Left colon (tissue), 2 donors: ENCODE measurements at places on chromosomes 3 and 15. TPM values are rescaled to one million over a fixed set of nuclear protein-coding genes. Genes with fewer than 3 reads are reported as not detected.
A peak's percentile ranks its signal among the peaks of the same experiment; 100 is the strongest.

DNA sequence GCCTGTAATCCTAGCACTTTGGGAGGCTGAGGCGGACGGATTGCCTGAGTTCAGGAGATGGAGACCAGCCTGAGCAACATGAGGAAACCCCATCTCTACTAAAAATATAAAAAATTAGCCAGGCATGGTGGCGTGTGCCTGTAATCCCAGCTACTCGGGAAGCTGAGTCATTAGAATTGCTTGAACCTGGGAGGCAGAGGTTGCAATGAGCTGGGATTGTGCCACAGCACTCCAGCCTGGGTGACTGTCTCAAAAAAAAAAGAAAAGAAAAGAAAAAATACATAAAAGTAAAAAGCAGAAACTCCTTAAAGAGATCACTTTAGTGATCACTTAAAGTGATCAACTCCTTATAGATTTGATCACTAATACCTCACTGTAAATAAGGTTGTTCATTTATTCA, 78.0 kb downstream of the GMPS start:
- DNase-seq: no peak

Gene DNAJC17
- total RNA-seq: 32.8 TPM

GRCh38 chr3:156189927-156190326, 69.5 kb downstream of the KCNAB1 start:
- no peak for DNase-seq

DNA sequence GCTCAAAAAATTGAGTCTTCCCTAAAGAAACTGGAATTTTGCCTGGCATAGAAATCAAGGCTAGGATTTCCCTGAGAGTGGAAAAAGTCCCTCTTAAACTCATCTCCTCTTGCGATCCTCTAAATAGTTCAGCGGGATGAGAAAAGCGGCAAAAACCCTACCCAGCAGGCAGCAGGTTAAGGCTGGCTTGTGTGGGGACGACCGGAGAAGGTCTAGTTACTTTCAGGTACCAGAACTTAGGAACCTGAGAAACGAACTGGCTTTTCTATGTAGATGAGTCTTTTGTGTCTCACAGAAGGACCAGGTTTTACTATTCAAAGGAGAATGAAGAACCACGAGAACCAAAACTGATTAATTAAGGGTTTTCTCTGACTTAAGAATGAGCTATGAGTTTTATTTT, 523.7 kb upstream of the TGFBR2 start:
- DNase-seq: no peak

DNA sequence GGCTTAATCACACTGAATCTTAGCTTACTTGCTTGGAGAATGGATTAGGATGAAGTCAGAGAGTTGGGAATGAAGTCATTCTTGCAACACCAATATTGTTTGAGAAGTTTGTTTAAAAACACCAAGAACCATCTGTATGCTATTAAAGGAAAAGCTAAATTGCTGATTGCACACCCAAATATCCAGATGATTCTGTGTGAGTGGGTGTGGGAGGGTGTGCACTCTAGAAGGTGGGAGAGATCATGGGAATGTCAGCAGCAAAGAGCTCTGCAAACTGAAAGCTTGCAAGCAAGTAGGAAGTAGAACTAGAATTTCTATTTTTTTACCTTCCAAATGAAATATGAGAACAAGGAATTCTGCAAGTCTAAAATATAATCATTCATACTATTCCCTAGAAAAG, 364.9 kb downstream of the NR2F2 start:
- no peak for DNase-seq

DNA sequence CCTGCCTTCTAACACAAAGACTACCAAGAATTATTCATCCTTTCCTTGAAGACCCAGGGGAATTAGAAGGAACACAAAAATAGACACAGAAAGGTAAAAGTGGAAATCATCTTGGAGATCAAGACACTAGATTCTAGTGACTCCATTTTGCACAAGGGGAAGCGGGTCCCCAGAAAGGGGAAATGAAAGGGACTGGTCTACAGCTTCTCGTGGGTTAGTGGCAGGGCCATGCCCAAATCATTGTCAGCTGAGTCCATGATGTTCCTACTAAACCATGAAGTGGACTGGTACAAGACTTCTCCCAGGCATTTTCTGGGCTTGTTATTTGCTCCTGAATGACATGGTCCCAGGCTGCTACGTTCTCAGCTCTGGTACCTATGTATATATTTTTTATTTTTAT, 230.7 kb upstream of the TPRG1 start:
- DNase-seq: no peak

GRCh38 chr3:32121137-32121536, 14.7 kb downstream of the GPD1L start:
- peak; percentile 18 for DNase-seq

GRCh38 chr3:118098827-118099226, 935.8 kb downstream of the IGSF11 start:
- no peak for DNase-seq

Gene SNTN
- total RNA-seq: not detected

DNA sequence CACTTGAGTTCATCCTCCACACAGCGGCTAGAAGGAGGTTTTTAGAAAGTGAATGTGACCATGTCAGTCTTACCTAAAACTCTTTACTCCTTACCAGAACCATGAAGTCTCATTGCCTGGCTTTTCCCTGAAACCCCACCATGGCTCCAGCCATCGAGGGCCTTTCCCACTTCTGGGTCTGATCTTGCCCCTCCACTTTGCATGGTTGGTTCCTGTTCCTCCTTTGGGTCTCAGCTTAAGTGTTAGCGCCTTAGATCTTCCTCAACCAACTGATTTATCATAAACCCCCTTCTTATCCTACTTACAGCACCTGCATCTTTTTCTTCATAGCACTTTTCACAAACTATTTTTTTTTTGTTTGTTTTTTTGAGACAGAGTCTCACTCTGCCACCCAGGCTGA, 45.9 kb upstream of the ULK4 start:
- DNase-seq: no peak

Gene FYCO1
- 23.5 TPM for total RNA-seq

DNA sequence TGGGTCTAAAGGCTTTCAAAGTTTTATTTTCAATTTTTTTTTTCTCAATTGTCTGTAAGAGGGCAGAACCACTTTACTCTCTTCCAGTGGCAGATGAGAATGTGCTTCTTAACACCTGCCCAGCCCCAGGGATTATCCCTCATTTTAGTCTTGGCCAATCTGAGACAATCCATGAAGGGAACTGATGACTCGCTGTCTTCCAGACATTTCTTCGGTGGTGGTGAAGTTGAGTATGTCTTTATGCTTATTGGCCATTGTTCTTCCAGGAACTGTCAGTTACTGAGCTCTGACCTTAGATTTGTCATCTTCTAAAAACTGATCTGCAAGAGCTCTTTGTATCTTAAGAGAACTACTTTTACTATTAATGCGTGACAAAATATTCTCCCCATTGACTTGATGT, 139.5 kb downstream of the TJP1 start:
- no peak for DNase-seq

GRCh38 chr3:196458063-196458462, 25.8 kb upstream of the UBXN7 start:
- no peak for DNase-seq

DNA sequence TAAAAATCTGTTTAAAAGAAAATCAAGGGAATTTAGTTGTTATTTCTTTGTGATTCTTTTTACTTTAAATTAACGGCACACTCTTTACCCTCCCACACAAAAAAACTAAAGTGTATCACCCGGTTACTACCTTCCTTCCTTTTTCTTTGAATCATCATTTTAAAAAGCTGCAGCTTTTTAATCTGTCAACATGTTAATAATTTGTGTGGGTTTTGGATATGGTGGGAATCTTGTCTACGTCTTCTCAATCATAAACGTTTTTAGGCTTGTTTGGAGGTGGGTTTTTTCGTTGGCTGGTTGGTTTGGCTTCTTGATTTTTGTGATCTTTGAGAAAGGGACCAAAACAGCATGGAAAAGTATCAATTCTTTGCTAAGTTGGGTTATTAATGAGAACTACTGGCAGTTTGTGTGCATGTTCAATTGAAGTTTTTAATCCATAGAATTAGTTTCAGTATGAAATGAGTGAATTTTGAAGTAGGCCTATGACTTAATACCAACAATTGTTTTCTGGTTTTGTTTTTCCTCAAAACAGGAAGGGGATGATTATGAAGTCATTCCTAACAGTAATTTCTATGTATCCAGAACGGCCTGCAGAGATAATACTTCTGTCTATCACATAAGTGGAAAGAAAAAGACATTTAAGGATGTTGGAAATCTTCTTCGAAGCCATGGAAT, 4.5 kb downstream of the SMC4 start:
- DNase-seq: no peak

Gene RPL39L
- total RNA-seq: 3.2 TPM

DNA sequence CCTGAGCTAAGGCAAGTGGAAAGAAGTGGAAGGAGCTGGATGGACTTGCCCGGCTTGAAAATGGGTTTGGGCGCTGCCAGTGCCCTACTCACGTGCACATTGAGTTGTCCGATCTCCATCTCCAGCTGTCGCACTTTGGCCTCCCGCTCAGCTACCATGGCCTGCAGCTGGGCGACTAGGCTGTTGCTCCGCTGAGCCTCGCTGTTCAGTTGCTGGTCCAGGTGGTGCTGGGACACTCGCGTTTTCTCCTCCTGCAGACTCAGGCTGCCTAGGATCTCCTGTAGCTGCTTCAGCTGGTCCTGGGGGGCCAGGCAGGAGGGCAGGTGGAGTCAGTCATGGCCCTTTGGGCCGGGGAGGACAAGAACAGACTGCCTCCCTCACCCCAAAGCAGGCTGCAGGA, 33.0 kb upstream of the HHATL start:
- no peak for DNase-seq

Gene AGBL1
- 0.34 TPM for total RNA-seq

DNA sequence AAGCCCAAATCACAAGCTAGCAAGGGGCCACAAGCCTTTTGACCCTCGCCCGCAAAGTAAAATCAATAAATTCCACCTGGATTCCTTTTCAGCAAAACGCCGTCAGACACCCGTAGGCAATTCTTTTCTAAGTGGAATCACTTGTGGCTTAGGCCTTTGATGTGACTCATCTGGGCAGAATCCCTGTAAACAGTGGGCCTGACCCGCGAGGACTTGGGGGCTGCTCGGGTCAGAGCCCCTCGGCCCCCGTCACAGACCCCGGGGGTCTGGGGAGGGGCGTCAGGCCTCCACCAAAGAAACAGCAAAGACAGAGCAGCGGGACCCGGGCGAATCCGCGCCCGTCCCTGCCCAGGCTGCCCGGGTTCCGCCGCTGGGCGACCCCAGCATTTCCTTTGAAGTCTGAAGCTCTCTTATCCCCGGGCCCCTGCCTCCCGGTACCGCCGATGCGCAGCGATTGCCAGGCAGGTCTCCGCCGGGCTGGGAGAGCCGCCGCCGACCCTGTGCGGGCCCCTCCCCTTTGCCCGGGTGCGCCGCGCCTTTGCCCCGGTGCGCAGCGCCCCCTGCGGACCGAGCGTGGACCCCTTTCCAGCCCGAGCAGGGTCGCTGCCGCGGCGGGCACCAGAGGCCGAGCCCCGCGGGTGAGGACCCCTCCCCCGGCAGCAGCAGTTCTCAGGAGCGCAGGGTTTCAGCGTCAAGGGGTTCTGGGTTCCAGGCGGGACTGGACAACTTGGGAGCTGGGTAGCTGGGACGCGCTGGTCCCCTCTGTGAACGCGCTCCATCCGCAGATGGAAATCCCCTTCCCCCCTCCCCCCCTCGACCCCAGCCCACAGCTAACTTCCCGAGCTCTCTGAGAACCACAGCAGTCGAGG, 178.3 kb downstream of the UACA start:
- DNase-seq: peak; percentile 17

Gene NOX5
- total RNA-seq: 0.11 TPM

DNA sequence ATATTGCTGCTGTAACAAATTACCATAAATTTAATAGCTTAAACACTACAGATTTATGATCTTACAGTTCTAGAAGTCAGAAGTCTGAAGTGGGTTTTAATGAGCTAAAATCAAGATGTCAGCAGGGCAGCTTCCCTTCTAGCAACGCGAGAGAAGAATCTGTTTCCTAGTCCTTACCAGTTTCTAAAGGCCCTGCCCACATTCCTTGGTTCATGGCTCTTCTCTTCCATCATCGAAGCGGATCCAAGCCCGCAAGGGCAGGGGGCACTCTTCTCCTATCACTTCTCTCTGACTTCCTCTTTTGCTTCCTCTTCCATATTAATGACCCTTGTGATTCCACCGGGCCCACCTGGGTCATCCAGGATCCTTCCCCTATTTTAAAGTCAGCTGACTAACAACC, 16.1 kb downstream of the MINDY4B start:
- DNase-seq: no peak

GRCh38 chr15:67110958-67111864, 45.8 kb downstream of the SMAD3 start:
- DNase-seq: no peak

DNA sequence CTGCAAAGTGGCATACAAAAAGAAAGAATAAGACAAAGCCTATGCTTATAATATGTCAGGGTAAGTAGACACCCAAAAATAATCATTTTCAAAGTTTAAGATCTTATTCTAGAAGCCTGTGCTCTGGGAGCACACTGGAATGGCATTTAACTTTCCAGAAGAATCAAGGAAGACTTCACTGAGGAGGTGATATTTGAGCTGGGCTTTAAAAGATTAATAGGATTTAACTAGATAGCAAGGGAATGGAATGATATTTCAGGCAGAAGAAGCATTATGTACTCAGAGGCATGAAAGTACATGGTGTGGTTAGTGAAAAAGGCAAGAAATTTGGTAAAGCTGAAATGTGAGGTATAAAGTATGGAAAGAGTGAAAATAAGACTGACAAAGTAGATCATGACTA, 106.8 kb downstream of the ZBTB20 start:
- DNase-seq: no peak

- DNase-seq: no peak
Measured at GRCh38 chr15:54212635-54213034, 234.4 kb downstream of the UNC13C start.

Gene GOLGA6D
- not detected for total RNA-seq

Gene CLDN18
- total RNA-seq: not detected

Gene VGLL4
- 52.7 TPM for total RNA-seq

Gene PCOLCE2
- total RNA-seq: 2.6 TPM

Gene IDH3A
- 176 TPM for total RNA-seq

Gene TTC21A
- total RNA-seq: 8.3 TPM

DNA sequence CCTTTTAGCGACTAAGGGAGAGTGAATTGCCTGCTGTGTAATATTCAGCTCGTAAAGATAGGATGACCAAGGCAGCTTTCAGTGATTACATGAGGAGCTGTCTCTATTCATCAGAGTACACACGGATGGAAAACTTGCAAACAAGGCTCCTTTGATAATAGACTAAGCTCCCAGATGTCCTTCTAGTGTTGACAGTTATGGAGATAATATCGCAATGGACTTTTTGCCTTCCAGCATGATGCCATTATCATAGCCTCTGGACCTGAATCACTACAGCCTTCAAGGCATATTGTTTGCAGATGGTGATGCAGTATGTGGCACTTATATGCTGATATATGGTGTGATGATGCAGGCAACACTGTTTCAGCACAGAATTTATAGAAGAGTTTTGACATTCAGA, 93.9 kb downstream of the ECT2 start:
- no peak for DNase-seq

Gene RASGRP1
- 1.0 TPM for total RNA-seq

GRCh38 chr3:58464866-58465265, 27.0 kb upstream of the KCTD6 start:
- no peak for DNase-seq

DNA sequence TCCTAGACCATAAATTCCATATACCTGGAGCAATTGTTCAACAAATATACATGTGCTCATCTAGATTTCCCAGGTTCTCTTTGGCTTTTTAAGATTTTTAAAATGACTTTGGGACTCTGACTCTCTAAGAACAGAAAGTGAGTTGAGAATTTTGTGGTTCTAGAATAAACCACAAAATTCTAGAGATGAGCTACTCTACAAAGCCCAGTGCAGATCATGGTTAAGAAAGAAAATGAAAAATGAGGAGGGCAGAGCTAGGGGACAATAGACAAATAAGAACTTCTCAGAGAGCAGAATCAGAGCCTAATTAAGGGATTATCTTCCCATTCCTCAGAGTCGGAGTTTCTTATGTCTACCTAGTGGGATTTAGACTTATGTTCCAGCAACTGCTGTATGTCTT, 694.7 kb downstream of the ZNF385D start:
- no peak for DNase-seq

Gene CADM2
- total RNA-seq: 2.5 TPM
